ENCODE measurements at places on chromosomes 4 and X. TPM values are rescaled to one million over a fixed set of nuclear protein-coding genes. Genes with fewer than 3 reads are reported as not detected.

DNA sequence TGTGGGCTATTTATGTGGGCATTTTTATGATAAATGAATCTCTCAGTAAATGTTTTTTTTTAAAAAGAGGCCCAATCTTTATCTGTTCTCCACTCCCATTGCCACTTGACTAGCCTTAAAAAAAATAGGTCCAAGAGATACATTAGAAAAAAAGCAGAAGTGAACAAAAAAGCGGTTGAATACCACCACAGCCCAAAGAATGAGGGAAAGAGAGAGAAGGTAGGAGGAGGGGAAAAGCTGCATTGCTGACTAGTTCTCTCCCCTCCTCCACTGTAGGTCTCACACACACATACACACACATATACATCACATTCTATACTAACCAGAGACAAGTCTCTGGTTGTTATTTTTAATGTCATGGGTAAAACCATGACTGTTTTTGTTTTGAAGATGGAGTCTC, 95.8 kb upstream of the IL13RA1 start:
- DNase-seq: no peak

- peak; percentile 21 for DNase-seq
Measured at GRCh38 chrX:24341795-24342194, 18.6 kb upstream of the SUPT20HL1 start.

GRCh38 chr4:173073939-173074500, 94.6 kb upstream of the GALNT7 start:
- no peak for DNase-seq

DNA sequence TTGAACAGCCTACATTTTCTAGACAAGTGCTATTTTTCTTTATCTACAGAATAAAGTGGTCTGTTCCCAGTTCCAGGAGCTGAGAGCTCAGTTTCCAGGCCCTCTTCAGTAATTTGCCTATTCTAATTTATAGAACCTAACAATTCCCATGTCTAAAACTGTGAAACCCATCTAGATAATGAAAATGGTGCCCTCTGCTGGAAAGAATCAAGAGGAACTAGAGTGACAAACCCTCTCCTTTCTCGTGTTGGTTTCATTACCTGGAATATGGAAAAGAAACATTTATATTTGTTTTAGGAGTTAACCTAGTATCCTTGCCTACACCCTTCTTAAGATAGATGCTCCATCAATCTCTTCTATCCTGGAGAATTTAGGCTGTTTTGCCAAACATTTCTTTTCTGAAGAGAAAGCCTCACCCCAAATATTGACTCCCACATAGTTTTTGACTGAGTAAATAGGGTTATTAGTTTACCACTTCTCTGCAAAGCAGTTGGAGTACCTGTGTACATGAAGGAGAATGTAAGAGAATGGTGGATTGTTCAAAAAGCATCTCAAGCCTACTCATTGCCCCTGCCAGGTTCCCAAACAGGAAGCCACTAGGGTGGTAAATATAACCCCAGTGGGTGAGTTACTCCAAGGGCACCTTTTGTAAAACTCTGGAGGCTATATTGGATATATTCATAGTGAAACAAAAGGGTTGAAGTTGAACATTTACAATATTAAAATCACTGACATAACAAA, 121.6 kb downstream of the RASL11B start:
- peak; percentile 83 for DNase-seq

GRCh38 chr4:139177869-139178619, 1.0 kb upstream of the ELF2 start:
- peak; percentile 90 for DNase-seq

- peak; percentile 48 for DNase-seq
Measured at GRCh38 chr4:38489924-38490639, 173.9 kb upstream of the KLF3 start.

DNA sequence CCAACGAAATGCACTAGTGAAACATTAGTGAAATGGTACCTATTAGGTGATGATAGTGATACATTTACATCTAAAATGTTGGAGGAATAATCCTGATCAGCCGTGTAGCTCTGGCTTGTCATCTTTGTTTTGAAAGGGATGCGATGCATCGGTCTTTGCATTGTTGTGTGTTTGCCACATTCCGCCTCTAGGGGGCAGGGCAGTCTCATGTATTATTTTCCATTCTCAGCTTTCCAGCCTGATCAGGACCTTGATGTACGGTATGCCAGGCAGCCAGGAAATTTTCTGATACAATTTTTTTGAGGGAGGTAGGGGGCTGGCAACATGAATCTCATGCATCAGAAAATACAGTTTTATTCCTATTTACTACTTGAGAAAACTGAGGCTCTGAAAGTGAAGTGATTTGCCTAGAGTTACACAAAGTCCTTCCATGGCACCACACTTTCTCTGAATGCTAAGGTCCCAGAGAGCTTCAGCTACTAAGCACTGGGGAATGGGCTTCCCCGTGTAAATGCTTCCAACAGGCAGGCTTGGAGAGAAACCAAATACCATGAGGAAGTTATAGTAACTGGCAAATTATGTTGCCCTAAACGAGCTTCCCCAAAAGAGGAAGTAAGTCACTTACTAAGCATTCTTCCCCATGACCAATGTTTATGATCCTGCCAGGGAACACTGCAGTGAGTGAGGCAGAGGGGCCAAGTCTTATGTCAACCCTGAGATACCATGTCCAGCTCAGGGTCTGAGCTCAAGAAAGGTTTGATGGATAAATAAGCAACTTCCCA, 31.8 kb upstream of the IQSEC2 start:
- peak; percentile 71 for DNase-seq

DNA sequence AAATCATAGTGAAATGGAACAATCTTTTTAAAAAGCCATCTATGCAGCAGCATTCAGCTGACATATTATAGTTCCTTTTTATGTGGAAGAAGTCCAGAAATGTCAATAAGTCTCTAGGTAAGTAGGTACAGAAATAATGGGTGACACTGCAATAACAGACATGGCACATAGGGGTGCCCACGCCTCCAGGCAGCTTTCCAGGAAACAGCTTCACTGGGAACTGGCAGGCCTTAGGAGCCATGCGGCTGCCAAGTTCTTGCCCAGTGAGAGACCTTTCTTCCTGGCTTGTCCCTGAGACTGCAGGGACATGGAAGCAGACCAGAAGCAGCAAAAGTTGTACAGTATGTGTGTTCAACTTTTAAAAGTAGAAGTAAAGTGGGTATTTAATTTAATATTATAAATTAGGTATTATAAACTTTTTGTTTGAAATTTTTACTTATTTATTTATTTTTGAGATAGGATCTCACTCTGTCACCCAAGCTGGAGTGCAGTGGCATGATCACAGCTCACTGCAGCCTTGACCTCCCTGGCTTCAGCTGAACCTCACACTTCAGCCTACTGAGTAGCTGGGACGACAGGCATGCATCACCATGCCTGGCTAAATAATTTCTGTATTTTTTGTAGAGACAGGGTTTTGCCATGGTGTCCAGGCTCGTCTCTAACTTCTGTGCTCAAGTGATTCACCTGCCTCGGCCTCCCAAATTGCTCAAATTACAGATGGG, 12.1 kb upstream of the ETNPPL start:
- DNase-seq: no peak

DNA sequence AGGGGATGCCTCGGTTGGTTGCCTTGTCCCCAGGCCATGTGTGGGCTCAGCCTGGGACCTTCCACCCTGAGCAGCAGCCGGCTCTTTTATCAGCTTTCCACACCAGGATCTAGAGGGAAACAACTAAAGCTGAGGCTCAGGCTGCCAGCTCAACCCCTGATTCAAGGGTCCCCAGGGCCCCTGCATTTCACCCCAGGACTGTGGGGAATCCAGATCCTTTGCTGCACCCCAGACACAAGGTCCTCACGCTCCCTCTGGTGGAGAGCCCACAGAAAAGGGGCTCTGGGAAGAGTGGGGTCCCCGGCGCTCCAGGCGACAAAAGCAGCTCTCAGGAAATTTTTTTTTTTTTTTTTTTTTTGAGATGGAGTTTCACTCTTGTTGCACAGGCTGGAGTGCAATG, 64.3 kb downstream of the ZFYVE28 start:
- no peak for DNase-seq

GRCh38 chr4:12729384-12729783, 754.8 kb downstream of the RAB28 start:
- peak; percentile 35 for DNase-seq

- DNase-seq: peak; percentile 47
Measured at GRCh38 chr4:76690906-76691275, 207.1 kb downstream of the SOWAHB start.

CXorf38 gene
- total RNA-seq: 16.2 TPM

RASGEF1B gene
- 1.4 TPM for total RNA-seq

VGLL1 gene
- 5.3 TPM for total RNA-seq

DNA sequence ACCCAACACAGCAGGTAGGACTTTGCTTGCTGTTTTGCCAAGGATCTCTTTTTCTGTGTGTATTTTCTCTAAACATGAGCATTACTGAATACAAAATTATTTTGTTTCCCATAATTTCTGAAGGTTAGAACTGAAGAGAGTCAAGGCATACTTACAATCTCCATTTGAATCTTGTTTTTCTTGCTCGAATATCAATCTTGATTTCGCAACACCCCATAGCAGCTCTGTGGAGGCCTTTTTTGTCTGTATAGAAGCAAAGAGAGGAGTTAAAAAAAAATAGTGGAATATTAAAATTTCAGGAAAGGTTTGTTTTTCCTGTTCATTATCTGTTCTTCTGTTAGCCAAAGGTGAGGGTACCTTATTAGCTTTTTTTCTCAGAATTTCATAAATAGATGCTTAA, 92.9 kb downstream of the TNIP2 start:
- no peak for DNase-seq

GRCh38 chr4:5592272-5592671, 116.1 kb downstream of the EVC2 start:
- no peak for DNase-seq

PDLIM3 gene
- total RNA-seq: not detected

DNA sequence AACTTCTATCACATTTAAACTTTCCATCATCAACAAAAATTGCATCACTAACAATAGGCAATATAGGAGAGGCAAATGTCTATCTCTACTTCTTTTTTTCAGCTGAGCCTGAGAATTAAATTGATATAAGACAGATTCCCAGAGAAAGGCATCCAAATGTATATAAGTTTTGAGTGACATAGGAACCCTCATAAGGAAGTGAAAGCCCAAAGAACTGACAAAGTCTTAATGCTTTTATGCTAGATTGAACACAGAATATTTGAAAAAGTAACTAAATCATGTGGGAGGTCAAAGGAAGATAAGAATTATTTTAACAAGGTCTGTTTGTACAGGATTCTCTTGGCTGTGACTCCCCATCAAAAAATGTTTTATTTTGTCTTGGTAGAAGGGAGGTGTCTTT, 714.9 kb downstream of the GRXCR1 start:
- DNase-seq: no peak

- DNase-seq: no peak
Measured at GRCh38 chr4:138614398-138615142, 372.4 kb upstream of the SLC7A11 start.

DNA sequence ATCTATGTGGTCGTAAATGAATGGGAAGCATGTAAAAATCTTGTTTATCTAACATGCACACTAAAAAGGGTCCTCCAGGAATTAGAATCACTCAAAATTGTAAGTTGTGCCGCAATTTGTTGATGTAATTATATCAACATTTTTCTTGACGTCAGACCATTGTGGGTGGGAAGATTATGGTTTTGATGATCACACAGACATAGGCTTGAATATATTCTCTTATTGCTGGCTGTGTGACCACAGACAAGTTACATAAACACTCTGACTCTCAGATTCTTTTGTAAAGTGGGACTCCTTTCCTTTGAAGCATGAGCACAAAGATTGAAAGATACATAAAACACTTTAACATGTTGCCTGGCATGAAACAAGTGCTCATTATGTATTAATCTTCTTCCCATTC, 51.5 kb downstream of the IL1RAPL1 start:
- DNase-seq: no peak

DNA sequence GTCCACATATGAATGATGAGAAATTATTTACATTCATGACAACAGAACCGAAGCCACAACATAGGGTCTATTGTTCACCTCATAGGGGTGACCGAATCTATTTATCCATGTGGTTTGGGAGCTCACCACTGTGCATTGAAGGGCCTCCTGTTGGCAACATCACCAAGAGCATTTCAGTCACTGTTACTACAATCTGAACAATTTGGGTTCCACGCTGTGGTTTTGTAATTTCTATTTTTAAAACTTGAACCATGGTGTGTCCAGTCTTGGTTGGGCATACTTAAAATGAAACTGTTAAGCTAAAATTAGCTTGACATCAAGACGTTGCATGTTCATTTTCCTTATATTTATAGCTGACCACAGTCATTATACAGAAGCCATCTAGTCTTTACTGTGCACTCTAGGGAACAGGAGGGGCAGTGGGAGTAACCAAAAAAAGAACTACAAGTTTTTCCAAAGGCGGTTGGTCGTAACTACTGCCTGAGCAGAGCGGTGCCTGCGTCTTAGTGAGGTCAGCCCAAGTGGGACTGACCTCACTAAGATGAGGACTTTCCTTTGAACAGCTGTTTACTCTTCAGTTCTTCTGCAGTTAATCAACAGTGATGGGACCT, 192.1 kb downstream of the SPRY1 start:
- peak; percentile 78 for DNase-seq

DNA sequence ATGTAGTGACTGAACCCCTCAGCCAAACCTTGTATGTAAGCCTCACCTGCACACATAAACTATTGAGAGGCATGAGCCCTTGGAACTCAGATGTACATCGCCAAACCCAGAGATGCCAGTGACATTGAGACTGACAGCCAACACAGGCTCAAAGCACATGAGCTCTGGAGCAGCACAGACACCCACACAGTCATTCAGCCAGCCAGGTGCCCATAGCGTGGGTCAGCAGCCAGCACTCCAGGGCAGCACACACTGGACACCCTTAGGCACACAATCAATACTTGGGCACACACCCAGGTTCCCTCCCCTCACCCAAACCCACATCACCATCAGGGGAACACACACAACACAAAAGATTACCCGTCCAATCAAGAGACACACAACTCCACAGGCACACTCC, 4.3 kb upstream of the TIMP1 start:
- DNase-seq: no peak

USP51 gene
- total RNA-seq: 0.22 TPM

DNA sequence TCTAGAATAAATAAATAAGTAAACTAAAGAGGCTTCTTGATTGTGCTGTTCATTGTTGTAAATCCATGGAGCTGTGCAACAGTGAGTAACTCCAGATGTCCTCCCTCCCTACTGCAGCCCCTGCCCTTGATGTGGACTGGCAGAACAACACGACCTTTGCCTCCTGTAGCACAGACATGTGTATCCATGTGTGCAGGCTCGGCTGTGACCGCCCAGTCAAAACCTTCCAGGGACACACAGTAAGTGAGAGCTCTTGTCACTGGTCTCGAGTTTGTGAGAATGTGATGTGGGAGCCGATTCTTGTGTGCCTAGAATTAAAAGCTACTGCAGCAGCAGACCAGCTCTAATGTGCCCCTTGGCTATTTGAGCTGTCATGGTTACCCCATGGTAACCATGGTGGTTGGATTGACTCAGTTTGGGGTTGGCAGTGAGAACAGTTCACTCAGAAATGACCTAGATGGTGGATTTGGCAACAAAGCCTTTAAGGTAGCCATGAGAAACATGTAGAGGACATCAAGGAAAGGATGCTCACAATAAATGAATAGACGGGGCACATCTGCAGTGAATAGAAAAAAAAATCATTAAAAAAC, 60.7 kb downstream of the GPR143 start:
- no peak for DNase-seq

MID1IP1 gene
- total RNA-seq: 122 TPM
